ENCODE measurements at places on chromosomes 13 and 19.

DNA sequence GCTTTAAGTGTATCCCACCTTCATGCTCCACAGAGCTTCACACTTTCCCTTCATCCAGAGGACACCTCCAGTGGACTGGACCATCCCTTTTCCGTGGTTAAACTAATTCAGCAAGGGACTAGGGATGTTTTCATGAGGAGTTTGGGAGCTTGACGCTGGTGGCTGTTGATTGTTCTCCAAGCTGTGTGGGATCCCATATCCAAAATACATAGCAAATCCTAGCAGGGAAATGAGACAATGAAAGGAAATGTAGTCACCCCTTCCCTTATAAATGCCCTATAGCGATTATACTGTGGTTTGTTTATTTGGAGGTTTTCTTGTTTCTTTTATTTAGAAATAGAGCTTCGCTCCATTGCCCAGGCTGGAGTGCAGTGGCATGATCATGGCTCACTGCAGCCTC lies 31.6 kb upstream of the DPRX start:
- DNase-seq: no peak

DNA sequence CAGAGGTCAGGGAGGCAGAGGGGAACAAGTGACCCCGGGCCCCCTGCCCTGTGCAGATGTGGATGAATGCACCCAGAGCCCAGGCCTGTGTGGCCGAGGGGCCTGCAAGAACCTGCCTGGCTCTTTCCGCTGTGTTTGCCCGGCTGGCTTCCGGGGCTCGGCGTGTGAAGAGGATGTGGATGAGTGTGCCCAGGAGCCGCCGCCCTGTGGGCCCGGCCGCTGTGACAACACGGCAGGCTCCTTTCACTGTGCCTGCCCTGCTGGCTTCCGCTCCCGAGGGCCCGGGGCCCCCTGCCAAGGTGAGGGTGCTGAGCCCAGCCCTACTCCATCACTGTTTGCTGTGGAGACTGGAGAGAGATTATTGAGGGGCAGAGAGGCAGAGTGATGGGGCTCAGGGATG lies 9.9 kb downstream of the LTBP4 start:
- no peak for DNase-seq

DNA sequence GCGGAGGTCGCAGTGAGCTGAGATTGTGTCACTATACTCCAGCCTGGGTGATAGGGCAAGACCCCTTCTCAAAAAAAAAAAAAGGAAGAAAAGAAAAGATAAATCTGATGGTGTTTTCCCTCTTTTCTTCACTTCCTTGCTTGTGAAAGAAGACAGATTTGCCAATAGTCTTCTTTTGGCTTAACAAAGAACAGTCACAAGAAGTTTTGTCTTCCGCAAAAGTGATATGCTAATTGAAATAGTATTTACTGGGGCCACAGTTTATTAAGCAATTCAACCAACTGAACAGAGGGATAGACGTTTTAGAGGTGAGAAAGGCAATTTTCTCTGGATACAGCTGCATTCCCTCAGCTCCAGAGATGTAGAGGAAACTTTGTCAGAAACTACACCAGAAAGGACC lies 22.9 kb upstream of the PLAUR start:
- no peak for DNase-seq

GRCh38 chr19:38784224-38784623 lies 4.8 kb upstream of the LGALS7B start:
- DNase-seq: no peak

GRCh38 chr13:113794764-113795173 lies 35.7 kb downstream of the TMEM255B start:
- no peak for DNase-seq

All from activated naive CD8-positive, alpha-beta T cell treated with anti-CD3 and anti-CD28 coated beads, Interleukin-2, amount 50 U/mL, for 16 hours (primary cell).